ENCODE measurements at places on chromosomes 12 and 14.
A peak's percentile ranks its signal among the peaks of the same experiment; 100 is the strongest.

GRCh38 chr12:100221523-100221922, 20.9 kb downstream of the ACTR6 start:
- DNase-seq, result no peak

- DNase-seq, result no peak
Observed at GRCh38 chr14:92382677-92383076, 59.7 kb downstream of the SLC24A4 start.

DNA sequence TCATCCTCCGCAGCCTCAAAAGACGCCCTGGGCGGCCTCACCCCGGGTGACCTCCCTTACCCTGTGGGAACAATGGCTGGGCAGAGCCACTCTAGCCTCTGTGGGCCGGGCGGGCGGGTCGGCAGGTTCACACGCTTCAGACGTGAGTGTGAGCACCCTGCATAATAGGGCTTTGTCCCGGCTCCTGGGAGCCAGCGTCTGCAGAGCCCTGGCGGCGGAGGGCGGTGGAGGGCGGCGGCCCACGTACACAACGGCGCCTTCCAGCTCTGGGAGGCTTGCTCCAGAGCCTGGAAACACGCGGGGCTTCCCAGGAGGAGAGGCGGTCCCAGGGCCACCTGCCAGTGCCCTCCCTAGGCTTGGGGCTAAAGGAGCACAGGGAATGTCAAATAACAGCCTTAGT, 205.6 kb downstream of the BCL11B start:
- no peak for DNase-seq

DNA sequence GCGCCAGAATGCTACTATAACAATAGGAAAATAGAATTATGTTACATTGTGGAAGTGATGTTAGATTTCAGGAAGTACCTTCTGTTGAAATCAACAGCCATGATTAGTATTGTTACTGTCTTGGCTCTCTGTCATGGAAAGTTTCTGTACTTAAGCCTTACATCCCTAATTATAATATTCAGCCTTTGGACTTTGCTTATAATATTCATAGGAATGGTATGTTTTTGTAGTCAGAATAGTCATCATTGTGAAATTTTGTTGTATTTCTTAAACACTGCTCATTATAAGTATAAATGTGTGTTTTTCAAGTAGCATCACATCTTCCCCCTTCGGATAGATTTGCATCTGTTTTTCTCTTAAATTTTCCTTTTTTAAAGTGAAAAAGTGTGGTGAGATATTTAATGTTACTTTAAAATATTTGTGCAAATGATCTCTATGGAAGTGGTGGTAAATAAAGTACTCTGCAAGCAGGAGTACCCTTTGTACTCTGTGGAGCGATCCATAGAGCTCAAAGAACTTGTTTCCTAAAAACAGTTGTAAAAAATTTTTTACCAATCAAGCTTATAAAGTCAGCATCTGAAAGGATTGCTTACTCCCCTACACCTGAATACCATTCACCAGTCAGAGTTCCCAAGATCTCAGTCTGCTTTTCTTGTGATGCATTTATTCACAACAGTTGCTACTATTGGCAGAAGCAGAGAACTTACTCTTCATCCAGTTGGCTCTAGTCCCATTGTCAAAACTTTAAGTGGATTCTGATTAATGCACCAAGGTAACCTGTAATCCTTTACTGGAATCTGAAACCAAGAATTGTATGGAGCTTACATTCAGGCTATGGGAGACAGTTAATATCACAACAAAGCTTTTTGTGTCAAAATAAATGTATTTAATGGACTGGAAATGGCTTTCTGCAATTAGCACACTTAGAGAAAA, 87.8 kb downstream of the RIC8B start:
- no peak for DNase-seq

DNA sequence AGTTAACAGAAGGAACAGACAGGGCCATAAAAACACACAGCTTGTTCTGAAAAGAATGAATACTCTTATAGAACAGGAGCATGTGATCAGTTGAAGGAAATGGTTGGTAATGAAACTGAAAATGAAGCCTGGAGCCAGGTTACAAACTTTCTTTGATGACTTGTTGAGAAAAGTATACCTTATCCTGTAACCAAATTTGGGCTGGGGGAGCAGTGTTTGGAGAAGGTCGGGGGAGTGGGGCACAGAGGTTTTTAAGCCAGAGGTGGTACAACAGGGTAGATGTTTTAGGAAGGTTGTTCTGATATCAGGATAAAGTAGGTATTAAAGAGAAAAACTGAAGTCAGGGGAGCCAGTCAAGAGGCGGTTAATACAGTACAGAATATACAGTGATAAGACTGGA, 8.2 kb downstream of the GOLT1B start:
- DNase-seq, result no peak

DNA sequence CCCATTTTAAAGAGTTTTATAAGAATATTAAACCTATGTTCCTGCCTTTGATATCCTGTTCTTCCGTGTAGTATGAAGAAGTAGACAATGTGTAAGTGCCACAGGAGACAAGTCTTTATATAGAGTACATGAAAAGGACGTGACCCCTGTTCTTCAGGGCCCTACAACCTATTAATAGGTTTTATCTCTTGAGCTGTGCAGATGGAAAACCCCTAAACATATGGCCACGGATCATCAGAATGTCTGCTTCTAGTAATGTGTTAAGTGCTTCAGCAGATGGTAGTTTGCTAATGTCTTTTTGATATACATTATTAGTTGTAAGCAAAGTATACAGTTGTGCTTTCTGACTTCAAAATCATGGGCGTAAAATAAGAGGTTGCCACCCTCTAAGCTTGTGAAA, 228.5 kb downstream of the PTPRO start:
- no peak for DNase-seq

GRCh38 chr14:55160989-55161388, 30.4 kb downstream of the DLGAP5 start:
- no peak for DNase-seq

GRCh38 chr14:104577426-104577825, 2.1 kb upstream of the C14orf180 start:
- no peak for DNase-seq

- DNase-seq, result peak; percentile 56
Observed at GRCh38 chr12:4107436-4107878, 166.1 kb upstream of the CCND2 start.
